Vagina (tissue), 2 donors: ENCODE measurements at places on chromosomes 5 and 9.

- no peaks in the 10 kb centered on the region for H3K27me3 ChIP-seq
- H3K4me1 ChIP-seq: no peaks in the 10 kb centered on the region
- H3K36me3 ChIP-seq: no peaks in the 10 kb centered on the region
- no peak overlapping the region for H3K27ac ChIP-seq
- no peak overlapping the region for H3K4me3 ChIP-seq
Measured at GRCh38 chr9:133770076-133770777, 32.1 kb upstream of the SARDH start.

DNA sequence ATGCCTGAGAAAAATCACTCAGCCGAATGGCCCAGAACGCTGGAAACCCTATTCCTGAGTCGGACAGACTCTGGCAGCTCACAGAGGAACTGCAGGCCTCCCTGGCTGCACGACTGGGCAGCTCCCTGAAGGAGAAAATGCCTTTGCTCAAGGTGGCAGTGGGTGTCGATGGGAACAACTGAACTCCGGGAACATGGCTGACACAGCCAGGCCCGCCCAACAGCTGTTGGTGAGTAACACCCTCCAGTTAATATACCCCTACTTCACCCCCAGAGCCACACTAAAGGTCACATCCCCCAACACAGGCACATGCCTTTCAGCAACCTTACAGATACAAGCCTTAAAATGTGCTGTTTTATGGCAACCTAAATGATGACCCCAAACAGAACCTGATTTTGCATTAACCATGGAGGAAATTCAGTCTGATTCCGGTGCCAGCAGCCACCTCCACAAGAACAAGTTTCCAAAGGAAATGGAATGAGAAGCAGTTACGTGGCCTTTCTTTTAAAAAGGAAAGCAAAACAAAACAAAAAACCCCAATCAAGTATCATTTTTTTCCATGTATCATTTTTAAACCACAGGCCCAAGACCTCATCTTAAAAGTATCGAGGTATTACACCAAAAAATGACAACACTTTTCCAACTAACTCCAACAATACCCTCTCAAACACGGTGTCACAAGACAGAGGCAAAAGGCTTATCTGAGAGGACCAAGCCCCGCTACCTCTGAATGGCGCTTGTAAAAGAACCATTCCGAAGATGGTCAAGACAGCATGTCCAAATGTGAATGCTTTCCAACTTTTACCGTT lies 3.1 kb downstream of the KLF9 start:
- H3K4me1 ChIP-seq: peaks cover 60% of the 10 kb centered on the region
- peak overlapping the region; percentile 65 for H3K4me3 ChIP-seq
- H3K36me3 ChIP-seq: no peaks in the 10 kb centered on the region
- no peaks in the 10 kb centered on the region for H3K27me3 ChIP-seq
- peak; percentile 94 for DNase-seq

DNA sequence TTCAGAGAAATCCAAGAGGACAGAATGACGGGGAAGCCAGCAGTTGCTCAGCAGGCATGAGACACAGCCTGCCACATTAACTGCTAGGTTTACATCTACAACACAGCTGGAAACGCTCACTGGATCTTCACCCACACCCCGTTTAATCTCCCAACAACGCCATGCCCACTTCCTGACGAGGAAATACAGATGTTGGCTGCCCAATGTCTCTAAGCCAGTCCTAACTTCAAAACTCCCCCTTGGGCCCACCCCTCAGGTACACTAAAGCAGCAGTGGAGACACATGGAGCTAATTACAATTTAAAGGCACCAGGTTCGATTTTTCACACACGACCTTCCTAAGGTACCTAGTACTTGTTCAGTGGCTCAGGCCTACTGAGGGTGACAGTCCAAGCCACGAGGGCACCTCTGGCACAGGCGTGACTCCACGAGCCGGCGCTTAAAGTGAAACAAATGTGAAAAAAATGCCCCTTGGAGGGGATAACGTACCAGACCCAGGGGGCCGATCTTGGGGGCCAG lies 904 bp downstream of the RPL12 start:
- peaks cover 38% of the 10 kb centered on the region for H3K4me1 ChIP-seq
- H3K27ac ChIP-seq: peak overlapping the region; percentile 74
- peak overlapping the region; percentile 61 for H3K4me3 ChIP-seq
- no peaks in the 10 kb centered on the region for H3K36me3 ChIP-seq

GRCh38 chr5:116032094-116032517 lies at the start of gene ARL14EPL:
Gene ARL14EPL (plus strand): TSS chr5:116032472. CDS start chr5:116051466, 18,994 bp downstream.
- H3K27me3 ChIP-seq: no peaks in the 10 kb centered on the region
- no peaks in the 10 kb centered on the region for H3K4me1 ChIP-seq
- H3K36me3 ChIP-seq: no peaks in the 10 kb centered on the region
- no peak within 1 kb of the TSS for H3K4me3 ChIP-seq

GRCh38 chr9:77707383-77708063 lies 59.4 kb upstream of the GNA14 start:
- DNase-seq: no peak
- no peaks in the 10 kb centered on the region for H3K27me3 ChIP-seq
- no peak overlapping the region for H3K4me3 ChIP-seq
- H3K36me3 ChIP-seq: no peaks in the 10 kb centered on the region
- H3K4me1 ChIP-seq: no peaks in the 10 kb centered on the region
- H3K27ac ChIP-seq: peak overlapping the region; percentile 59

- no peaks in the 10 kb centered on the region for H3K36me3 ChIP-seq
- H3K4me1 ChIP-seq: peaks cover 97% of the 10 kb centered on the region
- peak overlapping the region; percentile 40 for H3K27ac ChIP-seq
- no peaks in the 10 kb centered on the region for H3K27me3 ChIP-seq
- DNase-seq: no peak
Measured at GRCh38 chr9:131407717-131408195, 13.9 kb downstream of the PRRC2B start.

DNA sequence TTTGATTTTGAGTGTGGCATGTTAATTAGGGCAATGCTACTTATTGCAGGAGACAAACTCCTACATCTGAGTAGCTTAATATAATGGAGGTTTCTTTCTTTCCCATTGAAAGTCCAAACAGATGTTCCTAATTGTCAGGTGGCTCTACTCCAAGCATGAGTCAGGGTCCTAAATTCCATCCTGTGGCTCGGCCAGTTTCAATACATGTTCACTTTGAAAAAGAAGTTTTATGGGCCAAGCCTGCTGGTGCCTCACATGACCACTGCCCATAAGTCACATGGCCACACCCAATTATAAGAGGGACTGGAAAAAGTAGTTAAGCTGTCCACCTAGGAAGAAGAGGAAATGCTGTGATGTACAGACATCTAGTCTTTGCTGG lies 170.4 kb downstream of the ARRDC3 start:
- H3K36me3 ChIP-seq: no peaks in the 10 kb centered on the region
- H3K4me3 ChIP-seq: no peak overlapping the region
- H3K27ac ChIP-seq: peak overlapping the region; percentile 63
- peaks cover 28% of the 10 kb centered on the region for H3K4me1 ChIP-seq

- peak; percentile 88 for DNase-seq
- H3K36me3 ChIP-seq: no peaks in the 10 kb centered on the region
- H3K4me1 ChIP-seq: peaks cover 19% of the 10 kb centered on the region
- no peaks in the 10 kb centered on the region for H3K27me3 ChIP-seq
- no peak overlapping the region for H3K4me3 ChIP-seq
Measured at GRCh38 chr5:95843733-95844223, 21.3 kb upstream of the GLRX start.

GRCh38 chr9:38227656-38228055 lies 158.6 kb upstream of the SHB start:
- H3K27me3 ChIP-seq: no peaks in the 10 kb centered on the region
- H3K4me3 ChIP-seq: no peak overlapping the region
- peak; percentile 22 for DNase-seq
- no peaks in the 10 kb centered on the region for H3K36me3 ChIP-seq
- peaks cover 10% of the 10 kb centered on the region for H3K4me1 ChIP-seq

- DNase-seq: no peak
- H3K27me3 ChIP-seq: no peaks in the 10 kb centered on the region
- H3K36me3 ChIP-seq: no peaks in the 10 kb centered on the region
- H3K27ac ChIP-seq: no peak overlapping the region
- no peaks in the 10 kb centered on the region for H3K4me1 ChIP-seq
Measured at GRCh38 chr5:4156889-4157288, 561.3 kb downstream of the IRX1 start.

DNA sequence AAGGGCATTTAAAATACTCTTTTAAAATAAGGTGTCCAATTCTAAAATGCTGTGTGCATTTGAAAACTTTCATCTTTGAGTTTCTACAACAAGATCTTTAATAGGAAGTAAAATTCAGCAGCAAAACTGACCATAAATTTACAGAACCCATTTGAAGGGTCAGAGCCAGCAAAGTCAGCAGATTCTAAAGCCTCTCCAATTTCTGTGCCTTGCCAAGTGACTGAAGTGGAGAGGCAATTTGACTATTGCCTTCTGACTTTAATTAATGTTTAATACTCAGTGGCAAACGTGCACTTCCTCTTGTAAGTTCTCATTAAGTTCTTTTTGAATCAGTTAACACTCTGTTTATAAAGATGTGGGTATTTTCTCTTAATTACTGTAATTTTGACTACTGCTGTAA lies 155.2 kb downstream of the BAAT start:
- no peak overlapping the region for H3K4me3 ChIP-seq
- H3K4me1 ChIP-seq: no peaks in the 10 kb centered on the region
- H3K27ac ChIP-seq: no peak overlapping the region
- DNase-seq: no peak
- H3K36me3 ChIP-seq: no peaks in the 10 kb centered on the region

- H3K27ac ChIP-seq: no peak overlapping the region
- H3K4me1 ChIP-seq: no peaks in the 10 kb centered on the region
- H3K4me3 ChIP-seq: no peak overlapping the region
- H3K27me3 ChIP-seq: no peaks in the 10 kb centered on the region
Measured at GRCh38 chr5:2191972-2192371, 309.2 kb upstream of the IRX4 start.

- H3K27me3 ChIP-seq: no peaks in the 10 kb centered on the region
- H3K4me3 ChIP-seq: no peak overlapping the region
- DNase-seq: no peak
- H3K4me1 ChIP-seq: no peaks in the 10 kb centered on the region
- no peaks in the 10 kb centered on the region for H3K36me3 ChIP-seq
Measured at GRCh38 chr5:34584165-34584564, 72.0 kb upstream of the RAI14 start.

GRCh38 chr9:134607971-134608370 lies 33.6 kb upstream of the COL5A1 start:
- no peaks in the 10 kb centered on the region for H3K27me3 ChIP-seq
- no peak overlapping the region for H3K4me3 ChIP-seq
- no peak for DNase-seq
- no peaks in the 10 kb centered on the region for H3K36me3 ChIP-seq

GRCh38 chr9:114050226-114050568 lies 27.9 kb downstream of the AMBP start:
- no peaks in the 10 kb centered on the region for H3K27me3 ChIP-seq
- H3K27ac ChIP-seq: no peak overlapping the region
- no peak overlapping the region for H3K4me3 ChIP-seq
- no peaks in the 10 kb centered on the region for H3K36me3 ChIP-seq
- H3K4me1 ChIP-seq: no peaks in the 10 kb centered on the region
- DNase-seq: no peak

- H3K27ac ChIP-seq: no peak overlapping the region
- H3K27me3 ChIP-seq: no peaks in the 10 kb centered on the region
- no peaks in the 10 kb centered on the region for H3K36me3 ChIP-seq
- DNase-seq: no peak
Measured at GRCh38 chr9:99178912-99179872, 42.5 kb downstream of the ALG2 start.

DNA sequence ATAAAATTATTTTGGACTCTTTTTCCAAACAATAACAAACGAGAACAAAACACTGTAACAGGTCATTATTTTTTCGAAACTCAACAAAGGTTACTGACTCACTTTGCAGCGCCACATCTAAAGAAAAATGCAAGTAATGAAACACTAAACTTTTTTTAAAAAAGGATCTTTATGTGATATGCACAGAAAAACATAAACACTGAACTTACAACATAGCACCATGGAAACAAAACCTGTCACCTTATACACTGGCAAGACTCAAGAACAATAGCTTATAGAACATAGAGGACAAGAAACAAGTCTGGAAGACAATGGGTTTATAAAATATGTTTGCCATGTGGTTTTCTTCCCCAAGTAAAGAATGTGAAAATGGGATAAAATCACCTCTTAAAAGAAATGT lies 85.2 kb downstream of the AUH start:
- no peaks in the 10 kb centered on the region for H3K36me3 ChIP-seq
- H3K4me1 ChIP-seq: no peaks in the 10 kb centered on the region
- H3K27me3 ChIP-seq: no peaks in the 10 kb centered on the region
- no peak overlapping the region for H3K27ac ChIP-seq

DNA sequence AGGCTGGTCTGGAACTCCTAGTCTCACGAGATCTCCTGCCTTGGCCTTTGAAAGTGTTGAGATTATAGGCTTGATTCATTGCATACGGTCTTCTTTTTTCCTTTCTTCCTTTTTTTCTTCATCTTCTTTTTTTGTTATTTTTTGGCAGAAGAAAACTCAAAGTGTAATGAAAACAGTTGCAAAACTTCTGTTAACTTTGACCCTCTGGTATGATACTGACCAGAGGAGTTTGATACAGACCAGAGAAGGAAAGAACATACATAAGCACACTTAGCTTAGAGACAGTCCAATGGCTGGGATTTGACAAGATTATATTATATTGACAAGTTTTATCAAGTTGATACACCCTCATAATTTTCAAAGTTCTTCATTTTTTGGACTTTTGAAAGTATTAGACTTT lies 181.2 kb downstream of the NFIB start:
- no peak overlapping the region for H3K4me3 ChIP-seq
- H3K36me3 ChIP-seq: no peaks in the 10 kb centered on the region
- no peak for DNase-seq
- H3K27ac ChIP-seq: no peak overlapping the region
- no peaks in the 10 kb centered on the region for H3K27me3 ChIP-seq

DNA sequence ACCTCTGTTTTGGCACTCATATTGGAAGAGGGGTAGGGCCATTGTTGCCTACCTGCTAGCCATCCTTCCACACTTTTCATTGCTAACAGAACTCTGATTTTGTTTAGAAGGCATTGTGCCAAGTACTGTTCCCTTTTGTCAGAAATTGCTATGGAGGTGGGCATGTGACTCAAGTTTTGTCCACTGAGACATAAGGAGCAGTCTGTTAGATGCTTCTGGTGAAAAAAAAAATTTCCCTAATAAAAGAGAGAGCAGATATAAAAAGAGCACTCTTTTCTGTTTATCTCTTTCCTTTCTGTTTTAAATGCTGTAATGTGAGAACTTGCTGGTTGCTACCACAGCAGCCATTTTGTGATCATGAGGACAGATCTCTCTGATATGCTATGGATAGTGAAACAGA lies 21.9 kb upstream of the THG1L start:
- no peak overlapping the region for H3K4me3 ChIP-seq
- no peaks in the 10 kb centered on the region for H3K4me1 ChIP-seq
- H3K27ac ChIP-seq: no peak overlapping the region

DNA sequence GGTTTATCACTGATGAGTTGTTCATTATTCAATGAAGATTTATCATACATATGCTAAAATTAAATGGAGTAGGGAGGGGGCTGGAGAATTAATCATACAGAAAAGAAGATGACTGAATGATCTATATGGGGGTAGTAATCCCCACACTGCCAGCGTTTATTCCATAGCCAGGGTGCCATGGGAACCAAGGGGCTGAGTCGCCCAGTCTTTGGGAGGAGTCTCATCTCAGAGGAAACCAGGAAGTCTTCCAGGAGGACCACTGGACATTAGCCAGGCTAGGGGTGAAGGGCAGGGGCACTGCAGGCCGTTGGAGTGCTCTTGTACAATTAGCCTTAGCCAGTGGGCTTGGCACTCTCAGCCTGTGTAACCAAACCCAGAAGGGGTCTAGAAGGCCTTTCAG lies 226.5 kb downstream of the ARL15 start:
- H3K4me1 ChIP-seq: no peaks in the 10 kb centered on the region
- no peak overlapping the region for H3K27ac ChIP-seq
- H3K4me3 ChIP-seq: no peak overlapping the region
- no peaks in the 10 kb centered on the region for H3K27me3 ChIP-seq
- no peaks in the 10 kb centered on the region for H3K36me3 ChIP-seq
- no peak for DNase-seq

GRCh38 chr5:72885824-72886223 lies 69.4 kb downstream of the TNPO1 start:
- no peaks in the 10 kb centered on the region for H3K27me3 ChIP-seq
- no peak overlapping the region for H3K4me3 ChIP-seq
- H3K27ac ChIP-seq: no peak overlapping the region
